Astrocyte (in vitro differentiated cells and primary cell): ENCODE measurements at places on chromosomes 3 and 15.

- no peak for DNase-seq
Observed at GRCh38 chr3:141793476-141794260, 30.5 kb downstream of the GRK7 start.

- peak; percentile 8 for DNase-seq
Observed at GRCh38 chr3:12479919-12480427, 4.3 kb upstream of the TSEN2 start.

DNA sequence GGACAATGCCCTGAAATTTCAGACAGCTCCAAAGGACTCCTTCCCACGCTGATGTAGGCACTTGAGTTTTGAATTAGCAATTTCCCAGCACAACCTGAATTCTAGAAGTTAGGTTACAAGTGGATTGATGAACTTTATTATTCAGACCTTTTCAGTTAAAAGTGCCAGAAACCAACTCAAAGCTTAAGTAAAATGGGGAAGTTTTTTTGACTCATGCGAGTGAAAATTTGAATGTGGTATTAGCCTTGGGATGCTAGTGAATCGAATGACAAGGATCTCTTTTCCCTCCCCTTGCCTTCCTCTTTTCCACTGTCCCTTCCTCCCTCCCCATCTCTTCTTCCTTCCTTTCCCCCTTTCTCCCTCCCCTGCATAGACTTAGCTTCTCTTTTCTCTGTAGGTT lies 295.1 kb upstream of the PROK2 start:
- DNase-seq, result no peak

GRCh38 chr15:43901495-43901894 lies 74.7 kb downstream of the WDR76 start:
- DNase-seq, result no peak

DNA sequence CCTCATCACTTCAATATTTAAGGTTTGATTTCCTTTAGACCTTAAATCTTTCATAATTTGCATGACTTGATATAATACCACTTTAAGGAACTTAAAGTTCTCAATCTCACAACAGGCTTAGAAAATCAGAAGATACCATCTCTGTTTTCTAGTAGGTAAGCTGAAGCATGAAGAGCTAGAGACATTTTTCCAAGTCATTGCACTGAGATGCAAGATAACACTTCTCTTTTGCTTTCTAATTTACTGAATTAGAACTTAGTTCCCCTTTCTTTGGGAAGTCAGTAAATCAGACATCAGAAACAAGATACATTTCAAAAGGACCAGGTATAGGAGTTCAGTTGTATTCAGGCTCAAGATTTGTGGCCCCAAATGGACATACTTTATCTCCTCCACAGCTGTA lies 79.7 kb downstream of the DZIP3 start:
- DNase-seq, result no peak

DNA sequence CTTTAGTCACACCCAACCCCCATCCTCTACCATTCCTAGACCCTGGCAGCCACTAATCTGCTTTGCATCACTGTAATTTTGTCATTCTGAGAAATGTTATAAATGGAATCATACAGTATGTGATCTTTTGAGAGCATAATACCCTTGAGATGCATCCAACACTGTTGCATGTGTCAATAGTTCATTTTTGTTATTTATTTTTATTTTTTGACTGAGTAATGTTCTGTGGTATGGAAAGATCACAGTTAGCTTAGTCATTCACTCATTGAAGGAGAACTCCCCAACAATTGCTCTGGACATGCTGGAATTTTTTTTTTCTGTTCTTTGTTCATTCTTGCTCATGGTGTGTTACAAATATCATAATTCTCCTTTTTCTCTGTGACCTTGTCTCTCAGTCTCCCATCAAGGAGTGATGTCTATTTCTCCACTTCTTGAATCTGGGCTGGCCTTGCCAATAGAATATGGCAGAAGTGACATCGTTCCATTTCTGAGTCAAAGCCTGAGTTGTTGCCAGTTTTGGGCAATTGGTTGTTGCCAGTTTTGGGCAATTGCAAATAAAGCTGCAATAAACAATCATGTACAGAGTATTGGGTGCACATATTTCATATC lies 6.8 kb upstream of the ADPGK start:
- DNase-seq, result peak; percentile 35

DNA sequence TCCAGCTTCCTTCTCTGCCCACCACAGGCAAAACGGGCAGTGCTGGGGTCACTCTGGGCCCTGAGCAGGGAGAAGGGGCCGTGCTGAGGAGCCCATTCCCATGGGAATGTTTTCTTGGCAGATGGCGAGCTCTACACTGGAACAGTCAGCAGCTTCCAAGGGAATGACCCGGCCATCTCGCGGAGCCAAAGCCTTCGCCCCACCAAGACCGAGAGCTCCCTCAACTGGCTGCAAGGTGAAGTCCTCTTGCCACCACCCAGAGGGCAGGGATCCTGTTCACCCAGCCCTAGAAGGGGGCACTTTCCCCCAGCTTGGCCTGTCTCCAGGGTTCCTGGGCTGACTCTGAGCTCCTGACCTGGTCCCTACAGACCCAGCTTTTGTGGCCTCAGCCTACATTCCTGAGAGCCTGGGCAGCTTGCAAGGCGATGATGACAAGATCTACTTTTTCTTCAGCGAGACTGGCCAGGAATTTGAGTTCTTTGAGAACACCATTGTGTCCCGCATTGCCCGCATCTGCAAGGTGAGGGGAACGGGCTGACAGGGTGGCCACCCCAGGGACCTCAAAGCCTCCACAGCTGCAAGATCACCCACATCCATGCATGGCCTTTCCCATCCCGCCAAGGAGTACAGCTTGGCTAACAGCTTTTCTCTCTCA lies 12.4 kb downstream of the CIB1 start:
- DNase-seq, result peak; percentile 61

- DNase-seq, result no peak
Observed at GRCh38 chr15:49062900-49063299, 16.7 kb upstream of the SECISBP2L start.

GRCh38 chr3:126347543-126348161 lies 9.6 kb downstream of the KLF15 start:
- DNase-seq, result no peak

DNA sequence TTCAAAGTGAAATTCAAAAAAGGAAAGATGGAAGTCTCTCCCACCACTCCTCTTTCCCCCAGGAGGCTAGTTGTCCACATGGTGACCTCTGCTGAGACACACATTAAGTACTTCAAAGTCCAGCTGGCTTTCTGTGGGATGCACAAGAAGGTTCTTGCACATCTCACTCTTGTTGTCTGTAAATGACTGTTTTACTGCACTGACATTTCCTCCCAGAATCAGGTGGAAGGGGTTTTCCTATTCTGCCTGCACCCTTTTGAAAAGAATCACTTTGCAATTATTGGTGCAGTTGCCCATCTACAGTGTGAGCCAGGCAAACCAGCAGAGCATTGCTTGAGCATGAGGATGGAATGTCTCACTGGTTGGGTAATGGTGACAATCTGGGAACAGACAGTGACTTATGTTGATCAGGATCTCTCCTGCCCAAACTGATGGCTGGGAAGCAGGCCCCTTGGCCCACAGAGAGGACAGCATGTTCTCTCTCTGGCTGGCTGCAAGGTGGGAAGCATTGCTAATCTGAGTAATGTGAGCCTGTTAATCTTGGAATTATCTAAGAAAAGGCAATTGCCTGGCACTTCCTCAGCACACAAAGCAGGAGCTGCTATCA lies 347.7 kb upstream of the SATB1 start:
- DNase-seq, result no peak

DNA sequence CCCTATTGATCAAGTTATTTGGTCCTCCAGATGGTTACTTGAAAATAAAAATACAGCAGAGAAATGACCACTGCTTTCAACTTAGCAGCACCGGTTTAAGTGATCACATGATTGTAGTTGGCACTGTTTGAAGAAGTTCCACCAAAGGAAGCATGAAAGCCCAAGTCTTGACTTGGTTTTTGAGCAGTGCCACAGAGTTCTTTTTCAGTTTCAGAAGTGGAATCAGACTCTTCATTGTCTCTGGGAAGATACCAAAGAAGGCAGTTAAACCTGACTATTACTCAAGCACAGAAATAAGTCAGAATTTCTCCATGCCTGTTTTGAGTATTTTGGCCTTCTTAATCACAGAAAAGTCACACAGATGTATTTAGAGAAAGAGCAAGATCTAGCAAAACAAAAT lies 66.7 kb downstream of the BBX start:
- no peak for DNase-seq

DNA sequence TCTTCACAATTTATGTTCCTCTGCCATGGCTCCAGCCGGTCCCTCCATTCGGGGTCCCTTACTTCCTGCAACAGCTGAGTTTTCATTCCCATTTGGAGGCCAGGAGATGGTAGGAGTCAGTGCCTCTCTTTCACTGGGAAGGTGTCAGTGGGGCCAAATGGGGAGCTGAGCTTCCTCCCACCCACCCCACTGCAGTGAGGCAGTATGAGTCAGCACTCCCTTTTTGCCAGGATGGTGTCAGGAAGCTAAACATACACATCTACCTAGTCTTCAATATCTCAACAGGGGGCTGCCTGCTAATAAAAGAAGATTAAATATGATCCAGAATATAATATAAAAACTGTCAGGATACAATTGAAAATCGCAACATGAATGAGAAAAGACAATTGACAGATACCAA lies 12.7 kb upstream of the ACTC1 start:
- DNase-seq, result peak; percentile 47

DNA sequence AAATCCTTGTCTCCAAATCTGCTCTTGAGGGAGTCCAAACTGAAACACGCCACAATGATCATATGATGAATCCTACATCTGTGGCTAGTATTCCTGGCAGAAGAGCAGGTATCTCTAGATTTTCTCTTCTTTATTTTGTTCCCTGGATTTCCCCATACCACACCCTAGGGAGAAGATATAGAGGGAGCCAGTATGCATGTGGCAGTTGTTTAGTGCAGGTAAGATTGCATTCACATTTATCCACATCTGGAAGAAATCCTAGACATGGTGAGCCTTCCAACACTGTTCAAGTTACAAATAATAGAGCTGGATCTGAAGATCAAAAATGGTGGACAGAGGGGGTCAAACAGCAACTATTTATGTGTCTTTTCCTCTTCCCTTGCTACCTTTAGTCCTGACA lies 316.7 kb downstream of the ZNF385D start:
- no peak for DNase-seq

- no peak for DNase-seq
Observed at GRCh38 chr3:140204271-140204984, 269.4 kb downstream of the CLSTN2 start.

- DNase-seq, result peak; percentile 68
Observed at GRCh38 chr3:71955240-71956068, 170.5 kb upstream of the PROK2 start.

- no peak for DNase-seq
Observed at GRCh38 chr15:42270551-42270950, 2.5 kb upstream of the GANC start.
